Stimulated activated CD8-positive, alpha-beta memory T cell treated with anti-CD3 and anti-CD28 coated beads, Interleukin-7, amount 100 ng/mL, for 4 hours (primary cell): ENCODE measurements at places on chromosomes 6 and 20.
A peak's percentile ranks its signal among the peaks of the same experiment; 100 is the strongest.

GRCh38 chr6:136318676-136319075, 29.0 kb upstream of the BCLAF1 start:
- DNase-seq = no peak

- no peak for DNase-seq
Measured at GRCh38 chr6:46411456-46412197, 79.6 kb downstream of the RCAN2 start.

DNA sequence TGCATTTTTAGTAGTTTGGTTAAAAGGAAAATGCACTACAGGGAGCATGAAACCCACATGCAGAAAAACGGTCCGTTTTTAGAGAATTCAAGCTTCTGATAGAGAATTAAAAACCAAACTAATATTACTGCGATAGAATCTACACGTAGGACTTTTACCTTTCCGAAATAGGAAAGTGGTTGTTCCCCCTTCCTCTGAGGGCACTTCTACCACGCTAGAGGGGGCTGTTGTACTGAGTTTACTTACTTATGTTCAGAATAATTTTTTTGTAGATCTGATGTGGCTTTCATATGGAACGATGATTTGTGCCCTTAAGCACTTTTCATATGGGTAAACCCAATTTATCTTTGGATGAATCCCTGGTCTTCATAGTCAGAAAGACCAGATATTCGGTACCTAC, 264.3 kb upstream of the PLN start:
- no peak for DNase-seq

GRCh38 chr20:12927489-12927888, 81.3 kb upstream of the SPTLC3 start:
- DNase-seq = no peak

- no peak for DNase-seq
Measured at GRCh38 chr6:153816366-153816765, 222.7 kb upstream of the OPRM1 start.

- no peak for DNase-seq
Measured at GRCh38 chr6:20444786-20445271, 43.1 kb downstream of the E2F3 start.

GRCh38 chr20:709423-709822, 33.8 kb upstream of the SCRT2 start:
- no peak for DNase-seq

DNA sequence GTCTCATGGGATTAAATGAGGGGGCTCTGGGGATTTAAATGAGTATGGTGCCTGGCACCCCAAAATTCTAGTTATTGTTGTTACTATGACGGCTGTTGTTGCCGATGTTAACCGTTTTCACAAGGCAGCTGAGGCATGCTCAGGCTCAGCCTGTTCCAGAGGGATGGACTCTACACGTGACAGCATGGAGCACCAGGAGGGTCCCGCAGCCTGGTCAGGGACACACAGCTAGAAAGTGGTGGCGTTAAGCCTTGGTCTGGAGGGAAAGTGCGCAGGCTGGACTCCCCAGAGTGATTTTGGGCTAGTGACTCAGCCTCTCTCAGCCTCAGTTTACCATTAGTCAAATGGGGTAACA, 7.0 kb downstream of the FAM110A start:
- DNase-seq = no peak

GRCh38 chr6:119043265-119043664, 35.2 kb downstream of the FAM184A start:
- no peak for DNase-seq

- no peak for DNase-seq
Measured at GRCh38 chr20:8208226-8208625, 76.2 kb downstream of the PLCB1 start.

- DNase-seq = no peak
Measured at GRCh38 chr20:20903773-20904500, 191.5 kb upstream of the RALGAPA2 start.

GRCh38 chr6:40336296-40336695, 250.9 kb downstream of the LRFN2 start:
- no peak for DNase-seq

DNA sequence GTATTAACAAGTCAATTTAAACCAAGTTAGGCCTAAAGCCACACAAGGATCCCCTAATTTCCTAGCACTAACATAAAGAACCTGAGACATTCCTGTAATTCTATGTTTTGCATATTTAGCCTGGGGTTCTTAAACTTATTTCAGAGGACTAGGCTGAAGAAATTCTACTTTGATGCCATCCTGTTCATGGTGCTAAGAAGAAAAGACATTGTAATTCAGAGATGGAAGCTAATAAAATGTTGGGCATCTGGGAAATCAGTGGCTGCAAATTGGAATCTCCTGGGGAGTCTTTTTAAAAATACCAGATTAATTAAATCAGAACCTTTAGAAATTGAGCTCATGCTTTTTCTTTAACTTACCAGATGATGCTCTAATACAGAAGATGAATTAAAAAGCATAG, 26.2 kb upstream of the IRAK1BP1 start:
- no peak for DNase-seq

- DNase-seq = no peak
Measured at GRCh38 chr6:87573307-87574024, 16.3 kb downstream of the RARS2 start.

- DNase-seq = no peak
Measured at GRCh38 chr6:90538278-90539046, 48.4 kb downstream of the MAP3K7 start.

DNA sequence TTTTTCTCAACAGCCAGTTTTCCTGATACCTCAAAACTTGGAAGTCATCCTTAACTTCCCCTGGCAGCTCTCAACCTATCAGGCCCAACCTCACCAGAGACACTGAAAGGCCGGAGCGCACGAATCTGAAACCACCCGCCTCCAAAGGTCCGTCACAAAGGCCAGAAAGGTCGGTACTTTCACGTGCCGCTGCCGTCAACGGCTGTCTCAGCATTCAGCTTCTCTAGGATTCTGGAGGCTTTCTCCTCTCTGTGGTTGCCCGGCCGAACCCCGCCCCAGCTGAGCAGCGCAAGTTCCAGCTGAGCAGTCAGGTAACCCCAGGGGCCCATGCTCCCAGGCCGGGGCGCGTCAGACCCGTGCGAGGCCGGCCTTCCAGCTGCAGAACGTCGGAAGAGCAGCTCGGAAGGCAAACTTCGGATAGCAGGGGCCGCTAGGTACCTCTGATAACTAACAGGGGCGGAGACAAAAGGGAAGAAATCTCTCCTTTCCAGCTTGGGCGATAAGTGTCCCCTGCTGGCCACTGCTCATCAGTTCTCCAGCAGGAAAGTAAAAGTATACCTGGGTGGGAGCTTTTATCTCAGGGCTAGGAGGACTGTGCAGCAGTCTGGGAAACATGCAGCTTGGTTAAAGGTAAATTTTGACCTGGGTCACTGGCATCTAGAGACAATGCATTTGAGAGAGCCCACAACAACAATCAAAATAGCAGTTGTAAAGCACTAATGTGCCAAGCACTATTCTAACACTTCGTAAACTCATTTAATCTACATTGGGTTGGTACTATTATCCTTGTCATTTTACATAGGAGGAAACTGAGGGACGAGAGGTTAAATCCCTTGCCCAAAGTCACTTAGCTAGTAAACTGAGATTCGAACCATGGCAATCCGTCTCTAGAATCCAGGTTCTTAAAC, 16.1 kb downstream of the ZSCAN12 start:
- DNase-seq = no peak

DNA sequence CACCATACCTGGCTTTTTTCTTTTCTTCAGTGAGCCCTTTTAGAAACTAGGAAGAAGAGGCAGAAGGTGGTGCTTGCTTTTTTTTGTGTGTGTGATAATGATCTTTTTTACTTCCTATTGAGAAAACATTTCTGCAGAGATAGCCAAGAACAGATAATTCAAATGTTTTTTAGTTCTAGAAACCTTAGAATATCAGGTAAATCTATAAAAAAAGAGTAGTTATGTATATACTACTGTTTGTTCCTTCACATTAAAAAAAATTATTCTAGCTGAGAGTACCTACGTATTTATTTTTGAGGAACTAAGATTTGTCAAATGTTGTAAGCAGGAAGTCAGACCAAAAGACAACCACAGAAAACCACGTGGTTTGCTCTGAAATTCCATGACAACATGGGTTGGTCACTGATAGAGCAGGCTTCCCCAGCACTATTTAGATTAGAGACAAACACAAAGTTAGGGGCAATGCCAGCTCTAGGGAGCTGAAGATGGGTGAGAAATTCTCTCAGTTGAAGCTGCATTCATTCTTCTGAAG, 12.8 kb downstream of the STK4 start:
- peak; percentile 50 for DNase-seq
